ENCODE measurements at places on chromosomes 2 and 18. TPM values are rescaled to one million over a fixed set of nuclear protein-coding genes. Genes with fewer than 3 reads are reported as not detected.

Gene EML6
- 1.2 TPM for total RNA-seq

Gene TTR
- total RNA-seq, result not detected

Gene SERPINB11
- total RNA-seq, result 0.17 TPM

Gene HOXD11
- 7.0 TPM for total RNA-seq

Gene SNTG2
- total RNA-seq, result not detected
